ENCODE measurements at places on chromosomes 6 and 20.

GRCh38 chr6:98946879-98947410 is 801 bp downstream of the FBXL4 start:
- DNase-seq = peak; percentile 18

- no peak for DNase-seq
Observed at GRCh38 chr6:25777856-25778649, 23.5 kb downstream of the SLC17A4 start.

- no peak for DNase-seq
Observed at GRCh38 chr6:45923831-45924391, 91.7 kb downstream of the CLIC5 start.

DNA sequence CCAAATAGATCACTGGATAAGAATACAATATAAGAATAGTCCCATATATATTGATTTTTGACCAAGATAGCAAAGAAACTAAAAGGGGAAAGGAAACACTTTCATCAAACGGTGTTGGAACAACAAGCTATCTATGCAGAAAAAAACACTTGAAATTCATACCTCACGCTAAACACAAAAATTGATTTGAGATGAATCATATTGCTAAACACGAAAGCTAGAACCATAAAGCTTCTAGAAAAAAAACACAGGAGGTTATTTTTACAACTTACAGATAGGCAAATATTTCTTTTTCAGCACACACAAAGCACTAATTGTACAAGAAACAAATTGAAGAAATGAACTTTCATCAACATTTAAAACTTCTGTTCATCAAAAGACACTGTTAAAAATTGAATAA is 36.7 kb upstream of the TMEM14A start:
- DNase-seq = no peak

- no peak for DNase-seq
Observed at GRCh38 chr6:165917576-165917975, 250.1 kb downstream of the TBXT start.

- DNase-seq = no peak
Observed at GRCh38 chr20:10731190-10731965, 57.6 kb upstream of the JAG1 start.

- no peak for DNase-seq
Observed at GRCh38 chr6:166830891-166831363, 125.4 kb downstream of the RNASET2 start.

DNA sequence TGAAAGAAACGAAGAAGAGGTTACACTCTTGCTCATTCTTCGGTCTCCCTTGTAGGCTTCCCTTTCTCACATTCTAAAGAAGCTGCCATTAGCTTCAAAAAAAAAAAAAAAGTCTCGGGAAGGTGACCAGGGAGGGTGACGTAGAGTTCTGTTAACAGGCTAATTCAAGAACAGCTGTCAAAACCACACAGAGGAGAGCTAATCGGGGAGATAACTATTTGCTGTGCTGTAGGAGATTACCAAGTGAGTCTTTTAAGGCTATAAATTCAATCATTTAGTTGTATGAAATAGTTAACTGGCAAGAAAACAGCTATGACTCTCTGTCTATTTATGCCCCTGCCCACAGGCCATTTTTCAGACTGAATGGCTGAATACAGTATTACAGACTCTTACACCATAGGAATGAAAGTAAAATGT is 256.8 kb downstream of the SYNE1 start:
- no peak for DNase-seq

DNA sequence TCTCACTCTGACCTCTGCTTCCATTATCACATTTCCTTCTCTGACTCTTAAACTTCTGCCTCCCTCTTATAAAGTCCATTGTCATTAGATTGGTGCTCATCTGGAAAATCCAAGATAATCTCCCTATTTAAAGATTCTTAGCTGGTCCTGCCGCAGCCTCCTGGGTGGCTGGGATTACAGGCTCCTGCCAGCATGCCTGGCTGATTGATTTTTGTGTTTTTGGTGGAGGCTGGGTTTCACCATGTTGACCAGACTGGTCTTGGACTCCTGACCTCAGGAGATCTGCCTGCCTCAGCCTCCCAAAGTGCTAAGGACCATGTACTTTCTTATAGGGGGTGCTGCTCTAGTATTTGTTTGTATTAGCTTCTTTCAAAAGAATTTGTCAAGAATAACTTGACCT is 5.3 kb upstream of the RPF2 start:
- DNase-seq = no peak

GRCh38 chr20:32858701-32859372 is at the start of gene EFCAB8:
Gene EFCAB8, plus strand, starts transcription at chr20:32858923. Its CDS starts 4,870 bp downstream, at chr20:32863793.
- no peak for DNase-seq

DNA sequence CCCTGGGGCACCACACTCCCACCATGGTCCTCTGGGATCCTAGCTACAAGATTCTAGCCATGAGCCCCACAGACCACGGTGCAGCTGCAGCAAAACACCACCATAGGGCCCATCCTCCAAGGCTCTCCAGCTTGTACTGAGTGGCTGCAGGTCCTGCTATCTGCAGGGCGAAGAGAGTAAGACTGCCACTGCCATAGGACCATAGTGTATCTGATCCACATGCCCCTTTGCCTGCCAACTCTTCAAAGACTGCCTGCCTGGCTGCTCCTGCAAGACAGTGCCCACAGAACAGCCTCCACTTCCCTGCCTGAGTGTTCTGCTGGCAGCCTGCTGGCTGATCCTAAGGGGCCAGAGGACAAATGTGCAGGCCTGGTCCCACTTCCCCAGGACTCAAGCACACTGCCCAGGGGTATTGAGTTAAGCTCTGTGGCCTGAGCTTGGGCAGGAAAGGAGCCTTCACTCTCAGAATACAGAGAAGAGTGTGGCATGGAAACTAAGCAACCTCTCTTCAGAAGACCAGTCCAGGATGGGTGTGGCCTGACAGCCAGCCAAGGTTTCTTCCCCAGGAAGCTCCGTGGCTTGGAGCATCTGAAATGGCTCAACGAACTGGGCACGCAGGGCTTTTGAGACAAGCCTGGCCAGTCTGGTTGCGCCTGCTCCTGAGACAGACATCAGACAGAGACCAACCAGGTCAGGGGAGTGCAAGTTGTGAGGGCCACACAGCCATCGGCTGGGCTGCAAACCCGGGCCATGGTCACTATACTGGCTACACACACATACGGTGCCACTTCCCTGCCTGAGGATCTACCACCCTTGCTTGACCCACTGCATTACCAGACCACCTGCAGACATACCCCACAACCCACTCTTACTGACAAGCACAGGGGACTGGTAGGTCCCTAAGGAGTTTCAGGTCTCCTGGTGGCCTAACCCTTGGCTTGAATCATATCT is 54.5 kb downstream of the RNGTT start:
- DNase-seq = no peak
